Stimulated activated CD8-positive, alpha-beta memory T cell treated with anti-CD3 and anti-CD28 coated beads, Interleukin-7, amount 100 ng/mL, for 1 hour (primary cell): ENCODE measurements at places on chromosomes 2 and 18.

GRCh38 chr2:12032975-12033374, 286.5 kb downstream of the LPIN1 start:
- DNase-seq, result no peak

- no peak for DNase-seq
These were observed 226.1 kb downstream of the ANKRD30B start for GRCh38 chr18:14974088-14974487.

DNA sequence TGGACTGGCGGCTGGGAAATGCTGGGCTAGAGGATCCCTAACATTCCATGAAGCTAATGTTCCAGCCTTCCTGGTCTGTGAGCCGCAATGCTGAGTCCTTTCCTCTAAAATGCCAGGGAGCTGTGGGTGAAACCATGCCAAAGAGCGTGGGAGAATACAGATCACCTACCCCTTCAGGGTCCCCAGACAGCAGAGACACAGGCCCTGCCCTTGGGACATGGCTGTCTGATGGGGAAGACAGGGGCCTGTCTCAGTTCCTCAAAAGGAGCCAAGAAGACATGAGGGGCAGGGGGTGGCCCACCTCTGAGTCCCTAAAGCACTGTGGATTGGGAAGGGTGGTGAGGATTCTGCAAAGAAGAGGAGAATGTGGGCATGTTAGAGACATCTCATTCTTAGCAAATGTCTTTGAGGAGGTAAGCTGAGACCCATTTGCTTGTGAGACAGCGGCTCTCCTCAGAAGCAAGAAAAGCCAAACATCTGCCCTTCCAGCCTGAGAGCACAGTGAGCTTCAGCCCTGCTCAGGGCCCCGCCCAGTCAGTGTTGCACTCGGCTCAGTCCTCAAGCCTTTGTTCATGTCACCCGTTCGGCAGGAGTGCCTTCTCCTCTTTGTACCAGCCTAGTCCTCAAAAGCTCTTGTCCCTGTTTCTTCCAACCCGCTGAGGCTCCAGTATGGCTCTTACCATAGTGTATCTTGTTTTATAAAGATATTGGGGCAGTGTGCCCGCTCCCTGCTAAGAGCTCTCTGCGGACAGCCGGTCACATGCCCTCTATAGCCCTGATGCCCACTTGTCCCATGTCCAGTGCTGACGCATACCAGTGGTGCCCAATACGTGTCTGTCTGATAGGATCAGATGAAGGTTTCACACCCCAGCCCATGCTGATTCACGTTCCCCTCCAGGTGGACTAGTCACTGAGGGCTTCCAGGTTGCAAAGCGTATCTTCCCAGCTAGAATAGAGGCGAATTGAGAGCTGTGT, 286.2 kb downstream of the CYP26B1 start:
- DNase-seq, result no peak

GRCh38 chr2:206084870-206085741, 868 bp downstream of the INO80D start:
- peak; percentile 13 for DNase-seq
